ENCODE measurements at places on chromosomes 2 and 18.

DNA sequence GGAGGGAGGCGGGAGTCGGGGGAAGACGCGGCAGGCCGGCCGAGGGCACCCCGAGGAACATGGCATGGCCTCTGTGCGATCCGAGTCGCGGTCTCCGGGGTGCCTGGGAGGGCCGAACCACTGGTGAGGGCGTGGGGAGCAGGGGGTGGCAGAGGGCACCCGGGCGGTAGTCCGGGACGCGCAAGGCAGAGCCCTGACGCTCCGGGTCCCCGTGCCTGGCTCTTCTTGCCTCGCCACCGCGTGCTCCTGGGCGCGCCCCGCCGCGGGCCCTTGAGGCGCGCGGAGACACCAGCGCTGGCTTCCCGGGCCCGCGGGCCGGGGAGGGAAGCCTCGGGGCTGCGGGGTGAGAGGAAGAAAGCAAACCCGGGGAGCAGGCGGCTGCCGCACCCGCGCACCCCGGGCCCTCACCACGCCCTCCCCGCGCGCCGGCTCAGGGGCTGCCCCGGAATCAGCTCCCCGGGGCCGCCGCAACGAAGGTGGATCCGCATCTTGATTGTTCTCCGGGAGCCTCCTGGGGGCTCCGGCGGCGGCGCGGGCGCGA lies 4.3 kb downstream of the SOX11 start:
- DNase-seq: no peak

- no peak for DNase-seq
Observed at GRCh38 chr2:43406651-43407279, 180.4 kb upstream of the ZFP36L2 start.

GRCh38 chr2:16658076-16658739 lies 7.4 kb downstream of the CYRIA start:
- DNase-seq: no peak

GRCh38 chr2:230711224-230711623 lies 1.4 kb upstream of the CAB39 start:
- no peak for DNase-seq

GRCh38 chr2:99695944-99696253 lies 206.1 kb upstream of the REV1 start:
- no peak for DNase-seq

- no peak for DNase-seq
Observed at GRCh38 chr2:148282201-148282600, 261.3 kb downstream of the MBD5 start.

- no peak for DNase-seq
Observed at GRCh38 chr2:189086250-189086649, 93.3 kb downstream of the COL5A2 start.

- no peak for DNase-seq
Observed at GRCh38 chr2:1869987-1870386, 125.7 kb upstream of the PXDN start.

DNA sequence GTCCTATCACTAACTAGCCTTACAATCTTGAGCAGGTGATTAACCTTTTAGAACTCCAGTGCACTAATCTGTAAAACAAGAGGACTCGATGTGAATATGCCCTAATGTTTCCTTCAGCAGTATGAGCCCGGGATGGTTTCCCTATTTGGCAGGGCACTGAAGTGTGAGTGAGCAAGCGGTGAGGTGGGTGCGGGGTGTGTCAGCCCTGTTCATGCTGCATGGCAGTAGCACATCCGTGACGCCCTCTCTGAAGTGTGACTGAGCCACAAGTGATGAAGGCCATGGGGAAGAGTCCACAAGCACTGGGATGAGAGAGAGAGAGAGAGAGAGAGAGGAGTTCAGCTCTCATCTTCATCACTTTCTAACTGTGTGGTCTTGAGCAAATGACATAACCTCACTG lies 168.7 kb downstream of the SETBP1 start:
- no peak for DNase-seq

GRCh38 chr2:86139981-86140380 lies 33.9 kb downstream of the PTCD3 start:
- no peak for DNase-seq

DNA sequence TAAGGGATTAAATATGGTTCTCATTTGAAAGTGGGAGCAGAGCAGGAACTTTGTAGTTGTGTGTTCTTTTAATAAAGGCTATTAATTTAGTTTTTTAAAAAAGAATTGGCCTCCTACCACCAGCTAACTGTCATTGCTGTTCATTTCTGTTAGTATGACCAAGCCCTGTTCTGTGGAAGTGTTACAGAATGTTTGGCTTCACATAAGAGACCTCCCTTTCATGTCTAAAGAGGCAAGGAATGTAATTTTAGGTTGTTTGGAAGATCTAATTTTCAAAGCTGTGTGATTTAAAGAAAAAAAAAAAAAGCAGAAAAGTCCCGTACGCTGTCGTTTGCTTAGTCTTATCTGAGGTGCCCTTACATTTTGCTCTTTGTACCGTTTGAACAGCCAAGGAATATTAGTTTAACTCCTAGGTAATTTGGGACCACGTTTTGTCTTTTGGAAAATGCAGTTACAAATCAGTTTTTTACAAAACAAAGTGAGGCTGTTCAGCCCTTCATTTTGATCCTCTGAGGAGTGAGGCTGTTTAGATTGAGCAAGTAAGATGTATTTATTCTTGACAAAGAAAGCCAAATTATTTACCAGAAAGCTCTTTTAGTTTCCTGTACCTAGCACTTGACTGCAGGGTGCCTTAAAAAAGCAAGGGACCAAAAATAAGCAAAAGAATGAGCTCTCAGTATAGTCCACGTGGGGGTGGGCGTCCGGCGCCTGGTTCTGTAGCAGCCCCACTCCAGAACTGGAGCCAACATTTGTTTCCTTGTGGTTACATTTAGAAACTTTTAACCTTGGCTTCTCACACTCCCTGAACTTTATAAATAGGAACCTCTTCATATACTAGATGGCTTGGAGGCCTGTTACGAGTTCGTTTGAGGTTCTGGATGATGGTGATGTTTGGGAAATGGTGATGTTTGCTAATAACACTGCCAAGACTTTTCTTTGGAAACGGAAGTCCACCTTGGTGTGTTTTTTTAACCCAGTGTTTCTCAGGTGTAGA lies 136.2 kb downstream of the FMNL2 start:
- DNase-seq: no peak

DNA sequence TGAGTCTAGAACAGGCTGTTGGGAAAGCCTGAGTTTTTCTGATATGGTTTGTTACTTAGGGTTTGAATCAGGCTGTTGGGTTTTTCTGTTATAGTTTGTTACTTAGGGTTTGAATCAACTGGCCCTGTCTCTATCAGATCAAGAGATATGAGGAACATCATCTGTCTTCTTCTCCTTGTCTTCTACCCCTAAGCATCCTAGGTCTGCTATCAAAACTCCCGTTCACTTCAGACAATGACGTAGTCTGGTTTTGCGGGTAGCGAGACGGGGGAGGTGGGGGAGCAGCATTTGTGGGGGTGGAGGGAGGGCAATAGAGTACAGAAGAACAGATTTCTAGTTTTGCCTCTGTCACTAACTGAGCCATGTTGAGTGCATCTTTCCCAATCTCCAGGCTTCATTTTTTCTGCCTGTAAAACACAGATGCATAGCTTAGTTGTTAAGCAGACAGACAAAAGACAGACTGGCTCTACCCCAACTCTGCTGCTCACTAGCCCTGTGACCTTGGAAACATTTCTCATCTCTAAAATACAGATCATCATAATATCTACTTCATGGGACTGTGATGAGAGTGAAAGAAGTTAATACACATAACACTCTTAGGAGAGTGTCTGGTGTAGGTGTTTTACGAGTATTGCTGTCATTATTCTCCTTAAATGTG lies 9.1 kb downstream of the TNP1 start:
- DNase-seq: no peak

- DNase-seq: no peak
Observed at GRCh38 chr2:172416447-172417058, 10.8 kb upstream of the ITGA6 start.

- DNase-seq: no peak
Observed at GRCh38 chr18:59873641-59874040, 26.2 kb upstream of the PMAIP1 start.

DNA sequence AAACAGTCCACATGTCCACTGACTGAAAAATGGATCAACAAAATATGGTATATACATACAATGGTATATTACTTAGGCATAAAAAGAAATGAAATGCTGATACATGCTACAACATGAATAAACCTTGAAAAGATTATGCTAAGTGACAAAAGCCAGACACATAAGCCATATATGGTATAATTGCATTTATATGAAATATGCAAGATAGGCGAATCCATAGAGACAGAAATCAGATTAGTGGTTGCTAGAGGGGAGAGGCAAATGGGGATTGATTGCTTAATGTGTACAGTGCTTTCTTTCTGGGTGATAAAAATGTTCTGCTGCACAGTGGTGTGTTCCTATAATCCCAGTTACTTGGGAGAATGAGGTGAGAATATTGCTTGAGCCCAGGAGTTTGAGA lies 171.0 kb downstream of the CYP26B1 start:
- no peak for DNase-seq

DNA sequence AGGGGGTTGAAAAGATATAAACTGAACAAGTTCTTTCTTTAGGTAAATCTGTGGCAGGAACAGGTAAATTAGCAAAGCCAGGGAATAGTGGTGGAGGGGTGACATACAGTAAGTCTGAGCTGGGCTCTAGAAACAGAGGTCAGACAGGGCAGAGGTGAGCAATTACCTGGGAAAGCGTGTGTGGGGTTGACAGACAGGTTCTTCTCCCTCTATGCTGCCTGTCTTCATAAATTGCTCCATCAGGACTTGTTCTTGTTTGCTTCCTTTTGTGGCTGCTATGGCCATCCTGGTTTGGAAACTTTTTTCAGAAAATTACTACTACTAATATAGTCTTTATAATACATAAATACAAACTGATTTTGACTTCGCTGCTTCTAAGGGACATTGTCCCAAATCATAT lies 3.4 kb upstream of the ANKRD12 start:
- no peak for DNase-seq

- no peak for DNase-seq
Observed at GRCh38 chr2:132730611-132731010, 60.6 kb upstream of the LYPD1 start.

DNA sequence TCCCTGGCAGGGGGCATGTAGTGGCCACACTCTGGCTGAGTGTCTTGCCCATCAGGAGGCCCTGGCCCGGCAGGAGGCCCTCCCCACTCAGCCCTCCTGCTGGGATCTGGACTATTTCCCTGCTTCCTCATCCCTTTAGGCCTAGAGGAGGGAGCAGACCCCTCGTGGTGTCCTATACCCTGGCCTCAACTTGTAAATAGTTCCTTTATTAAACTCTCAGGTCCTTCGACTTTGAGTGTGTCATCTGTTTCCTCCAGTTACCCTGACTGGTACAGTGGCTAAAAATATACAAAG lies 166.7 kb upstream of the GLI2 start:
- no peak for DNase-seq

DNA sequence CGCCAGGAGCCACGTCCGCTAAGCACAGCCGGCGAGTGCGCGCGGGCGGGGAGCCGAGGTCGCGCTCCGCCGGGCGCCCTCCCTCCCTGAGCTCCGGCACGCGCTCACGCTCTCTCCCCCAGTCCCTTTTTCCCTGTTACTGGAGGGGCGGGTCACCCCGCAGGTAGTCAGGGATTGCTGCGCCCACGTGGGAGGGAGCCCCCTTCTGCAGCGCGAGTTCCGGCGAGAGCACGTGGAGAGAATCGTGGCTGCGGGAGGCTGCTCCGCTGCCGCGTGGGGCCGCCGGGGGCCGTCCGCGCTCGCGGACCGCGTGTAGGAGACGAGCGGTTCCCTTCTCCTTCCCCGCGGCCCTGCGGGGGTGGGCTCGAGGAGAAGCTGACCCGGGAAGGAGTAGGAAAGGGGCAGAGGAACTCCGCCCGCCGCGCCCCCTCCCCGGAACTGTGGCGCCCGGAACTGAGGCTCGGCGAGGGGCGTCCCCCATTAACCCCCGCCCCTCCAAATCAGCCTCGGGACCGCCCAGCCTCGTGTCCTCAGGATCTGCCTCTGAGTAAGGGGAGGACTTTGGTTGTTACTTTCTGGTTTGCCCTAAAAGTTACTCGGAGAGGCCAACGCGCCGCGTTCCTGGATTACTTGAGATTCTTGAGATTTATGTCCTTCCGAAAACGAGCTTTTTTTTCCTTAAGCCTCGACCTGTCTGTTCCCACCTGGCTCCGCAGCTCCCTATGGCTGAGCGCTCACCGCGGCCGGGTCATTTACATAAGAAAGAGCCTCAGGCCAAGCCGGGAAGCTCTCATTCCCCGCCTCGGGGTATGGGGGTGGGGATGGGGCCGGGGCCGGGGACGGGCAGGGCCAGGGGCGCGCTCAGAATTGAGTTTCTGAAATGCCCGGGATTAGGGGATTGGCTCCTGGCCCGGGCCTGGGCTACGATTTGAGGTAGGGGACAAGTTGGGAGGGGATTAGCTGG lies 1.1 kb downstream of the HK2 start:
- peak; percentile 49 for DNase-seq

GRCh38 chr2:238670111-238670585 lies 177.7 kb upstream of the TWIST2 start:
- no peak for DNase-seq

- no peak for DNase-seq
Observed at GRCh38 chr18:77935342-77935741, 685.7 kb downstream of the GALR1 start.

Data from HEK293T (cell line).